ENCODE measurements at places on chromosomes 16 and 17.

DNA sequence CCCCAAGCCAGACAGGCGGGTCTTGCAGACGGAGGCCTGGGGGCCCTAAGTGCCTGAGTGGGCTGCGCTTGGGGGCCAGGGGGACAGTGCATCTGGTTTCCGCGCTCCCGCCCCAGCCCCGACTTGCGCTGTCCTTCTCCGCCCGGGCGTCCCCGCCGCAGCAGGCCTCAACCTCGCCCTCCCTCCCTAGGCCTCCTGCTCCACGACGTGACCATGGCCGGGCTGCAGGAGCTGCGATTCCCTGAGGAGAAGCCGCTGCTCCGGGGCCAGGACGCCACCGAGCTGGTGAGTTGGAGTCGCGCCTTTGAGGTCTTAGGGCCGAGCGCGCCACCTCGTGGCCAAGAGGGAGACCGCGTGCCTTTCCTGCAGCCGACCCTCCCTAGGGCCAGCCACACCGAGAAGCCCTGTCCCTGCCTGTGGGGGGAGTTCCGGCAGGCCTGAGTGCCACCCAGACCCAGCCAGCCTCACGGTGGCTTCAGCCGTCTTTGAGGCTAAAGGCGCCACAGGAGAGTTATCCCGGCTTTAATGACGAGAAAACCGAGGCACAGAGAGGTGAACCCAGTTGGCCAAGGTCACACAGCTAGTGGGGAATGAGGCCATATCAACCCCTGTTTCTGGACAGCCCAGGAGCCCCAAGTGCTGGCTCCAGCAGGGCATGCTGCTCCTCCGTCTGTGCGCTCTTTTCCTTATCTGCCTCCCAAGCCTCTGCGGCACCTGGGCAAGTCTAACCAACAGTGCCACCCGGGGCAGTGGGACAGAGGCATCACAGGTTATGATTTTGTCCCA, 12.2 kb upstream of the NDRG4 start:
- peak; percentile 57 for DNase-seq

GRCh38 chr16:75096656-75097055, 19.9 kb downstream of the LDHD start:
- DNase-seq: no peak

GRCh38 chr16:65763640-65764305, 602.7 kb upstream of the CDH5 start:
- DNase-seq: no peak

DNA sequence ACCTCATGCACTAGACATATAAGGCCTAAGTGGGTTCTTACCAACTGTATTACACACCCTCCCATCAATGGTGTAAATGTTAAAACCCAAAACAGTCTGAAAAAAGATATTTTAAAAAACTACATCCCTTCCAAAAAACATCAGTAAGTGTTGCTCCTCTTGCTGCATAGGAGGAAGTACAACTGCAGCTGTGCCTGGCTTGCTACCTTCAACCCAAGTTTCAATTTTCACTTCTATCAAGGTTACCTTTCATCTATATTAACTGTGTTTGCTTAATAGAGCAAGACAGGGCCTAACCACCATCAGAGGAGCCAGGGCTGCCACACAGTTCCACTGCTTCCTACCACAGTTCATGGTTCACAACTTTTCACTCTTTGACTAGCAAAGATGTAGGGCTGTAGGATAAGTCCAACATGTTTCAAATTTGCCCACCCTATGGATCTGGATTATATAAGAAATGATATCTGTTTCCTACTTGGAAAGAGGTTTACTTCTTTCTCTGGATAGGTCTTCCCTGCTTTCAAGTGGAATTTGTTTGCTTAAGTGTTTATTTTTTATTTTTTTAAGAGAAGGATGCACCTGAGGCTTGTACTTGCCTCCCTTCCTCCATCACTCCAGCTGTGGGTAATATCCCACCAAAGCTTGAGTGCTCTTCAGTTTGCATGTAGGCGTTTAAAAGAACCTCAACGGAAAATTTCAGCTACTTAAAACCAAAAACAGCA, 56.7 kb downstream of the GRB7 start:
- no peak for DNase-seq

DNA sequence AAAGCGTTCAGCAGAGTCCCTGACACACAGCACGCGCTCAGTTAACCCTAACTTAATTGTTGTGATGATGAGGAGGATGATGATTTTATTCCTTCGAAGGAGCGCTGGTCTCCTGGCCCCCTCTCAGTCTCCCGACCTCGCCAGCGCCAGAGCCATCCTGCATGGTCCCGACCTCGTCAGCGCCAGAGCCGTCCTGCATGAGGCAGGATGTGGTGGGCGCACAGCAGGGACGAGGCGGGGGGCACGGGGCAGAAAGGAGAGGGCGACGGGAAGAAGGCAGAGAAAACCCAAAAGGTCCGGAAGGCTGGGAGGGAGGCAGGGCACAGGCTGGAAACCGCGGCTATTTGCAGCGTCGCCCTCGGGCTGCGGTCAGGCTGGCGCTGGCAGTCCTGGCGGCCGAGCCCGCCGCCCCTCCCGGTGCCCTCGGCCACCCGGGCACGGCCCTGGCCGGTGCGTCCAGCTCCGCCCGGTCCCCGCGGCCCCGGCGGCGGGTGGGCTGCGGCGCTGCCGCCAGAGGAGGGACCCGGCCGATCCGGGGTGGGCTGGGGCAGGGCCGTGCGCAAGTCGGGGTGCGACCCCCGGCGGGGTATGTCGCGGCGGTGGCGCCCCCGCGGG, 3.0 kb upstream of the TAC4 start:
- DNase-seq: no peak

- no peak for DNase-seq
Measured at GRCh38 chr16:11133344-11133943, 122.6 kb downstream of the SOCS1 start.

DNA sequence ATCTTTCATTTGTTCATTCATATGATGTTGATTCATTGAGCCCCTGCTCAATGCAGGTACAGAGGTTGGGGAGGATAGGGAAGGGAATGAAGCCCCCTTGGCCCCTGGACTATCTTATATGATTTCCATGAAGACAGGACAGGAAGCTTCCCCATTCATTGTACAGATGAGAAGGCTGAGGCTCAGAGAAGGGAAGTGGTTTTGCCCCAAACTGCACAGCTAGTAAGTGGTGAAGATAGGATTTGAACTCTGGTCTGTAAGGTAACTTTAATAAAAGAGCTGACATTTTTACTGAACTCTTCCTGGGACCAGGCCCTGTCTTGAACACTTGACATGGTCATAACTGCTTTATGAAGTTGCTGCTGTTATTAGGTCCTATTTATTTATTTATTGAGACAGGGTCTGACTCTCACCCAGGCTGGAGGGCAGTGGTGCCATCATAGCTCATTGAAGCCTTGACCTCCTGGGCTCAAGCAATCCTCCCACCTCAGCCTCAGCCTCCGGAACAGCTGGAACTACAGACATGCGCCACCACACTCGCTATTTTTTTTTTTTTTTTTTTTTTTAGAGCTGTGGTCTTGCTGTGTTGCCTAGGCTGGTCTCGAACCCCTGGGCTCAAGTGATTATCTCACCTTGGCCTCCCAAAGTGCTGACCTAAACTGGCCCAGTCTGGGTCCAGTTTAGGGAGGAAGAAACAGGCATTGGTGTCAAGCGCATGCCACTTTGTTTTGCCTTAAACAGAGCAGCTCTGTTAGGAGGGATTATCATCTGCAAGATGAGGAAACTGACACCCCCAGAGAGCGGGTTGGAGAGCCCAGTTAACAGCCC, 5.0 kb downstream of the CTF1 start:
- DNase-seq: no peak
